ENCODE measurements at places on chromosomes 5 and 9.

- DNase-seq = no peak
Measured at GRCh38 chr5:150350524-150351344, 6.8 kb upstream of the TCOF1 start.

DNA sequence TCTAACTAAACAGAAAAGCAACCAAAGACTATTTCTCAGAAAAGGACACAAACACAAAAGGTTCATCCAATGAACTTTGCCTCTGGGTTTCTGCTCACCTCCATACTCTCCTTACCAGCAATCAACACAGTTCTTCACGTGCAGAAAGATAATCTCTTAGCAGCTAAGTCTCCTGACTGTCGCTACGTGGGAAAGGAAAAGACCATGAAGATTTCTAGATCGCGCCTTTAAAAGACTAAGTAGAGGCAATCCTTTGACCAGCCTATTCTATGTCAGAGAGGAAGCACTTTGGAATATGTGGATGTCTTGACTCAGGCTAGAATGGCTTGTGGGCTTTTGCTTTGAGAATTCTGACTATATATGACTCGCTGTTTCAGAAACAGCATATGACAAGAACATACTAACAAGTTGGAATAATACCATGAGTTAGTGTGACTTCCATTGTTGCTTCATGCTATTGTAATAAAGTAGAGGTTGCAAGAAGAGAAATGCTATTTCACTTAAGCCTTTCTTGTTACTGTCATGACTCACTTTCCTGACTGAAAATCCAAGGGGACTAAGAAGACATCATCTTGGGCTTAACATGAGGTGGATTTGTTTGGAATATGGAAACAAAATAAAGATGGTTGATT is 339.5 kb upstream of the RFX3 start:
- DNase-seq = no peak

- DNase-seq = no peak
Measured at GRCh38 chr9:123957731-123958130, 27.8 kb upstream of the DENND1A start.

GRCh38 chr5:96243203-96243602 is 189.8 kb downstream of the PCSK1 start:
- DNase-seq = no peak

DNA sequence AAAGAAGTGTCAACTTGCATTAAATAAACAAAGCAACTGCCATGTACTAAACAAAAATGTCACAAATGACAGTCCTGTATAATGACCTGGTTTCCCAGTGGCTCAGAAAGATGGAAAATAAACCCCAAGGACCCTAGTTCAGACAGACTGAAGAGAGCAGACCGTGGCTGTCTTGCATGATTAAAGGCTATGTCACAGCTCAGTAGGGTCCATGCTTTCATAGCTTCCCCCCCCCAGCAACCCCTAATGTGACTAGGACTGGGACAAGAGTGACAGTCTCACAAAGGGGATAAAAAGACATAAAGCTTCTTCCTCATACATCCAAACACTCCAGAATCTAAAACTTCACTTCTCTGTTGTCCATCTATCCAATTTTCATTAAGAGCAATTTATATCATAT is 113.6 kb downstream of the NR6A1 start:
- DNase-seq = no peak

- DNase-seq = no peak
Measured at GRCh38 chr9:98899408-98900056, 44.2 kb upstream of the COL15A1 start.

DNA sequence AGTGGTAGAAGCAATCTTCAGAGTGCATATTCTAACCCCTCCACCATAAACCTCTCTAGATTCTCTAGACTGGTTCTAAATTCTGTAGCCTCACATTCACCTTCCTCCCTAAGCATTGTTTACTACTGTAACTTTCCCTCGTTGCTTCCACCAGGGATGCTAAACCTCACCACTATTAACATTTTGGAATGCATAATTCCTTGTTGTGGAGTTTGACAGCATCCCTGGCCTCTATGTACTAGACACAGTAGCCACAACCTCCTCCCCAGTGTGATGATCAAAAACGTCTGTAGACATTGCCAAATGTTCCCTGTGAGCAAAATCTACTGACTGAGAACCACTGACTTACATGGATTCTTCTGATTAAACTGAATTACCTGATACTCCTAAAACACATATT is 18.6 kb downstream of the PAPPA start:
- DNase-seq = no peak

DNA sequence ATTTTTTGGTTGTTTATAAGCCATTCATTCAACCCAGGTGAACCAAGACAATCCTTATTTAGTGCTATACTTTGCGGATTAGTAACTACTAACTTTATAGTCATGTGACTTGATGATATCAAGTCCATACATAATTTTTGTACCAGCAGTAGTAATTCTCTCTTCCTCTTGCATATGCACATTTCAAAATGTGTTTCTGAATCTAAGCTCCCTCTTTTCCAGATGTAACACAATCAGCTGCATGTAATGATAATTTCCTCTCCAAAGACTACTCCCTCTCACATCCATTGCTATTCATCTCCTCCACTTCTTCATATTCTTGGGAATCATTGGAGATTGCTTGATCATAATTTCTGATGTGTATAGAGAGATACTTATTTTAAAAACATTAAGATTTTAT is 510.1 kb upstream of the CDH18 start:
- DNase-seq = no peak

- no peak for DNase-seq
Measured at GRCh38 chr5:32794086-32794485, 83.0 kb downstream of the NPR3 start.

DNA sequence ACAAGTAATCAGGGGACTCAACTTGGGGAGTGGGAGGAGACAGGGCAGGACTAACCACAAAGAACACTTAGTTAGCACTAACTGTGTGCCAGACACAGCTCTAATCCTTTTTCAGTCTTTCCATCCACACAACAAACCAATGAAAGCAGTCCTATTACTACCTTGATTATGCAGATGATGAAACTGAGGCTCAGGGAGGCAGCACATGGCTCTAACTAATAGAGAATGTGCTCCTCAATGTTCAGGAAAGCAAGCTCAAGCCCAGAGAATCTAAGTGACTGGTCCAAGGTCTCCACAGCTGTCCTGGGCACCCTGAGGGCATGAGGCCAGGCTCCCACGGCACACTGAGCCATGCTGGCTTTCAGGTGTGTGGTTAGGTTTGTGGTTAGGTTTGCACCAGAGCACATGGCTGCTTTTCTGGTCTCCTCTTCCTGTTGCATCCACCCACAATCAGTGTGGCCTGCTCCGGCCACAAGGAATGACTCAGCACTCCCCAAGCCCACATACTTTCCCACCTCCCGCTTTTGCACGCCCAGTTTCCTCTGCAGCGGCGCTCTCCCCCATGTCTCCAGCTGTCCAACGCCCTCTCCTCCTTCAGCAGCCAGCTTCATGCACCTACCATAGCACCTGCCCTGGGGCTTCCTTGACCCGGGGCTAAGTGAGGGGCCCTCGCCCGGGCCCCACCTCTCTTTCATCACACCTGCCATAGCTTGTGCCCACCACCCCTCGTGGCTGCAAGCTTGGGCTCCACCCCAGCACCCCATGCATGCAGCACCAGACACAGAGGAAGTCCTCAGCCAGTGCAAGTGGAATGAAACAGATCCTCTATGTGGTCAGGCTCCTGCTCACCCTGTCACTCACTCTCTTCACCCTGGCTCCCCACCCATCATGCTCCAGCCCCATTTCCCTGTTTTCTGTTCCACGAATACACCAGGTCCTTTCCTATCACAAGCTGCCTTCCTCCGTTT is 133.1 kb downstream of the GABBR2 start:
- no peak for DNase-seq

GRCh38 chr9:92668746-92669526 is 995 bp downstream of the IPPK start:
- DNase-seq = peak; percentile 13

DNA sequence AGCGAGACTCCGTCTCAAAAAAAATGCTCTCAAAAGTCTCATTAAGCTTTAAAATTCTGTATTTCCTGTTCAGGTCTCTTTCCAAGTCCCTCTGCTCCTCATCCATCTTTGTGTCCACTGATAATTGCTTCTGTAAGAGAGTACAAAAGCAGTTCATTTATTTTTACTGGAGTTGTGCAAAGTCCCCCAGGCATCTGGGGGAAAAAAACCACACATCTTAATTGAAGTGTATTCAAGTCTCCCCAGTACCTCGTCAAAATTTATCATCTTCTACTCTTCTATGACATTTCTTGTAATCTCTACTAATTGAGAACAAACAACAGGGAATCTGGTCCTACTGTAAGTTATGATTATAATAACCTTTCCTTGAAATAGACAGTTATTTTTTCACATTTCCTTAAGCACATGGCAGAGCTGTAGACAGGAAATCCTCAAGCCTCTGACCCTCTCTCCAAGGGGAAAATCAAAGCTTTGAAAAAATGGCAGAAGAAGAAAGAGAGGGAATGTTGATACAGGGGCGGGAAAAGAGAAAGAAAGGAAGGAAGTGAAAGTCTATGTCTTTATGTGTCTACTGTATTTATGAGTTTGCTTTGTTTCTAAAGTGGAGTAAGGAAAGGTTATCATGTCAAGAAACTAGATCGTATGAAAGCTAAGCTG is 51.5 kb downstream of the RAI14 start:
- DNase-seq = no peak

GRCh38 chr5:43338862-43339261 is 25.6 kb upstream of the HMGCS1 start:
- DNase-seq = no peak

GRCh38 chr9:122401896-122402295 is 31.1 kb downstream of the PTGS1 start:
- DNase-seq = no peak

GRCh38 chr5:170169996-170170395 is 62.8 kb upstream of the C5orf58 start:
- DNase-seq = no peak

DNA sequence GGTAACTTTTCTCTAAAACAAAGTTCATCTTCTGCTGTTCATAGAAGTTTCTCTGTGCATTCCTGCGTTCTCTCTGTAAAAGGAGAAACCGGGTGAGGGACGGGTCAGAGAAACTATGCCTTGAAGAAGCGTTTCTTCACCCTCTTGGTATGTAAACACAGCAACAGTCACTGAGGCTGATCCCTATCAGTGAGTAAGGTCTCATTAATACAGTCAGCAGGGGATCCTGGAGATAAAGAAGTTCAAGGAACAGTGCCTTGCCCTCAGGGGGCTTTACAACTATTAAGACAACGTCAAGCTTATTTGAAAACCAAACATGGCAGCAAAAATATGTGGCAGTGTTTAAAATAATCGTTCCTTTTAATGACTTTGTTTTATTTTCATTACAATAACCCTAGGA is 202.9 kb upstream of the IL12B start:
- DNase-seq = no peak

GRCh38 chr5:59665086-59665831 is 228.3 kb downstream of the PDE4D start:
- no peak for DNase-seq

DNA sequence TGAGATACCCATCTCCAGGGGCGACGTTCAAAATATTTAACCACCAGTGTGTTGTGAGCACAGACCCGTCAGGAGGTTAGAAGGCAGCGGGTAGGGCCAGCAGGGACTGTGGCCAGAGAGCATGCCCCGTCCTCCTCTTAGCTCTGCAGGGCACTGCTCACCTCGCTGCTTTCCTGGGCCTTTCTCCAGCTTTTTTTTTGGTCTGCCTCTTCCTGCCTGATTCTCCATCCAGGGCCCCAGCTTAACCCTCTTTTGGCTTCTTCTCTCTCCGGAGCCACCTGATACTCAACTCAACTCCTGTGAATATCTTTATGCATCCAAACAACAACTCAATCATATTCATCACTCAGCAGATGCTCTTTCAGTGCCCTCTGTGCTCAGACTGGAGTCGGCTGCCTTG is 44.0 kb downstream of the TMOD1 start:
- DNase-seq = no peak

GRCh38 chr5:43837091-43837490 is 234.1 kb downstream of the NNT start:
- DNase-seq = no peak

GRCh38 chr9:113220467-113221002 is 542 bp downstream of the FKBP15 start:
- no peak for DNase-seq

DNA sequence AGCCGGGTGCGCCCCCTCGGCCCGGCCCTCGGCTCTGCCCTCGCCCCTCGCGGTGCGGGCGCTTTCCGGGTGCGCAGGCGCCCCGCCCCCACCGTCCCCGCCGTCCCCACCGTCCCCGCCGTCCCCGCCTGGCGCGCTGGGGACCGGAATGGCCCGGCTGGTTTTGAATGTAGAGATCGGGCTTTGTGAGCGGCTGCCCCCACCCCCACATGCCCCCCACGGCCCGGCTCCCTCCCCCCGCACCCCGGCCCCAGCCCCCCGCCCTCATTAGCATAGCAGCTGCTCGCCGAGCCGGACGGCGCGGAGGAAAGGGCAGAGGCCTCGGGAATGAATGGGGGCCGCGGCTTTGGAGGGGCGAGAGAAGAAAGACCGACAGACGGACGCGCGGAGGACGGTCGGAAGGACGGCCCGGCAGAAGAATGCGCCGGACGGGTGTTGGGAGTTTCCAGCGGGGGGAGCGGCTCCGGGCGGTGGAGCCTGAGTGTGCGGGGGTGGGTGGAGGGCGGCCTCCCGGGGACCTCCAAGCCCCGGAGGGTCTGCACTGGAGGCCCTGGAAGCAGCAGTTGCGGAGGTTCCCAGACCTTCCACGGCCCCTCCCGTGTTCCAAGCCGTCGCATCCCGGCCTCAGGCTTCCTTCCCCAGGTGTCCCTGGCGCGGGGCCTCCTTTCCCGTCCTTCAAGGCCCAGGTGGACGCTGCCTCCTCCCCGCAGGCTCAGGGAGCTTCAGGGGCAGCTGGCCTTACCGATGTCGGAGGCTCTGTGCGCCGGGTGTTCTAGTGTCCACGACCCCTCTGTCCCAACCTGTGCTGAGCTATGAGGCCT is 6.0 kb downstream of the NRARP start:
- no peak for DNase-seq

DNA sequence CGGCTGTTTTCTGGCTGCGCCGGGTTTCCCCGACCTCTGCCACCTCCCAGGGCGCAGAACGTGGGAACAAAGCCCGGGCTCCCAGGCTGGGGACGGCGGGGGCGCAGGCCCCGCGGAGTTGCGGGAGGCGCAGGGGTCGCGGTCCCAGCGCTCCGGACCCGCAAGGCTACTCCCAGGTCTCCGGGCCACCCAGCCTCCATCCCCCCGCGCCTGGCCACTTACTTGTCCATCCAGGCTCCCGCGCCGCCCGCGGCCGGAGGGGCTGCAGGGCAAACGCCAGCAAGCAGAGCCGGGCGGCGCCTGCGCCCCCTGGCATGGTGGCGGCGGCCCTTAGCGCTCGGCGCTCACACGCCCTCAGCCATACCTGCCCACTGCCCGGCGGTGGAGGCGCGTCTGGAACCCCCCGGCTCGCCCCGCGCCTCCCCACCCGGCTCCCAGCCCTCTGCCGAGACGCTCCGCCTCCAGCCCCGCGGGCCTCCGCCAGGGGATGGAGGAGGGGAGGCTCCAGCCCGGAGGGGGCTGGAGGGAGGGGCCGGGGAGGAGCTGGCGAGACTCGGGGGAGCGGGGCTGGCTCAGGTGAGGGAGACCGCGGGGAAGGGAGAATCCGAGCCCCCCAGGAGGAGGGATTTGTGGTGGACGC is at the start of gene ADAM19:
Gene ADAM19 (minus strand): TSS at position 395 of the 640 bp plus-strand sequence. CDS start 79 bp downstream, at position 316.
- DNase-seq = peak; percentile 31

Measured in stimulated activated CD8-positive, alpha-beta memory T cell treated with anti-CD3 and anti-CD28 coated beads, Interleukin-15, amount 100 ng/mL, for 4 hours (primary cell).